ENCODE measurements at places on chromosomes 11 and 22. TPM values are rescaled to one million over a fixed set of nuclear protein-coding genes. Genes with fewer than 3 reads are reported as not detected.

GRCh38 chr11:104254347-104254746 lies 90.4 kb upstream of the PDGFD start:
- peak; percentile 3 for DNase-seq

GRCh38 chr11:46719048-46719542 lies at the start of gene F2:
TSS of gene F2 (plus strand) at chr11:46719213. CDS start at chr11:46719236, 23 bp downstream.
- no peak for DNase-seq

DNA sequence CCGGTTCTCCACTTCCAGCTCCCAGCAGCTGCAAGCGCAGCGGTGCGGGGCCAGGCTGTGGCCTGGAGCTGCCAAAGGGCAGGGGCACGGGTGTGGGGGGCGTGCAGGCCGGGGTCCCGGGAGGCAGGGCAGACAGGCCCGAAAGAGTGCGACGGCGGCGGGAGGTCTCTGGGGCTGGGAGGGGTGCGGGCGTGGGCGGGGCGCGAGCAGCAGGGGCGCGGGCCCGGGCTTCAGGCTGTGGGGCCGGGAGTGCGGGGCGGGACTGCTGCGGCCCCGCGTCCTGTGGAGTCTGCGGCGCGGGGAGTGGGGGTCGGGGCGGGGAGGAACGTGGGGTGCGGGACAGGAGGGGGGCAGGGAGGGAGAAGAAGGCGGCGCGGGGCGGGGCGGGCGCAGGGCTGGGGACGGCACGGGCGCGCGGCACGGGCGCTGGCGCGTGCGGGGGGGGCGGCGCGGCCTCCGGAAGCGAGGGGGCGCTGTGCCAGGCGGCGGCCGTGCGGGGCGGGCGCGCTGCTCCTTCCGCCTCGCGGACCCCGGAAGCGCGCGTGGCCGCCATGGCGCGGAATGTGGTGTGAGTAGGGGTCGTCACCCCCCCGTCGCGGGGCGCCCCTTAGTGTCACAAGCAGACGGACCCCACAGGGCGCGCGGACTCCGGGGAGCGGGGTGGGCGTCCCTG lies at the start of gene MRPL23:
MRPL23 (plus strand) TSS at position 521 of the 673 bp plus-strand sequence; CDS start at position 552, 31 bp downstream.
- DNase-seq, result no peak

The RASL10A gene
- total RNA-seq, result not detected

The TST gene
- total RNA-seq, result 29.6 TPM

DNA sequence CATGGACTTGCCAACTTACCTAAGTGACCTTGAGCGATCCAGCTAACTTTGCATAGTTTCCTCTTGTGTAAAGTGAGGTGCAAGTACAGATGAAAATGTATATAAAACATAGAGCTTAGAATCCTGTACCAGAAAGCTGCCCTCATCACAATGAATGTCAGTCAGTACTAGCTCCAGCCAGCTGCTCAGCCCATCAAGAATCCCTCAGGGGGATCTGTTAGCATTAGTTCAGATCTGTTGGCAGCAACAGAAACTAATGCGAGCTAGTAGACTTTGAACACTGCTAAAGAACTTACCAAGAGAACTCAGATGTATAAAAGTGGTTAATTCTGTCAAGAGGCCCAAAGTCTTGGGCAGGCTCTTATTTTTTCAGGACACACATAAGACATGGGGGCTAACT lies 6.3 kb upstream of the C11orf91 start:
- no peak for DNase-seq

The UBQLNL gene
- not detected for total RNA-seq

- peak; percentile 20 for DNase-seq
Measured at GRCh38 chr11:19244621-19245020, 3.9 kb upstream of the E2F8 start.

GRCh38 chr11:1226986-1227550 lies 4.2 kb downstream of the MUC5B start:
- DNase-seq, result peak; percentile 12

DNA sequence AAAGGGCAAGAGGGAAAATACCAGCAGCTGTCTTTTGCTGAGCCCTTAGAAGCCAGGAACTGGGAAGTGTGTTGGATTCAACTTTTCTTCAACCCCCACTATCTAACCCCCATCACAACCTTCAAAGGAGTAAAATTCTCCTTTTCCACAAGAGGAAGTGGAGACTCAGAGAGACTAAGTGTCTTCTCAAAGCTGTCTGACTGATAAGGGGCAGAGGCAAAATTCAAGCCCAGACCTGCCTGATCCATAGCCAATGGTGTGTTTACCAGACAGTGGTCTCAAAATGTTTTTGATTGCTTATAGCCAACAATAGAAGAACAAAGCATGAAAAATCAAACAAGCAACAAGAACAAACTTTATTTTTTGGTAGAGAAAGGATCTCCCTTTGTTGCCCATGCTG lies 707.0 kb downstream of the NTM start:
- DNase-seq, result no peak

- peak; percentile 46 for DNase-seq
Measured at GRCh38 chr11:5004424-5005274, 10.0 kb downstream of the OR51L1 start.

The MAPK12 gene
- 58.0 TPM for total RNA-seq

The OR8K3 gene
- total RNA-seq, result not detected

DNA sequence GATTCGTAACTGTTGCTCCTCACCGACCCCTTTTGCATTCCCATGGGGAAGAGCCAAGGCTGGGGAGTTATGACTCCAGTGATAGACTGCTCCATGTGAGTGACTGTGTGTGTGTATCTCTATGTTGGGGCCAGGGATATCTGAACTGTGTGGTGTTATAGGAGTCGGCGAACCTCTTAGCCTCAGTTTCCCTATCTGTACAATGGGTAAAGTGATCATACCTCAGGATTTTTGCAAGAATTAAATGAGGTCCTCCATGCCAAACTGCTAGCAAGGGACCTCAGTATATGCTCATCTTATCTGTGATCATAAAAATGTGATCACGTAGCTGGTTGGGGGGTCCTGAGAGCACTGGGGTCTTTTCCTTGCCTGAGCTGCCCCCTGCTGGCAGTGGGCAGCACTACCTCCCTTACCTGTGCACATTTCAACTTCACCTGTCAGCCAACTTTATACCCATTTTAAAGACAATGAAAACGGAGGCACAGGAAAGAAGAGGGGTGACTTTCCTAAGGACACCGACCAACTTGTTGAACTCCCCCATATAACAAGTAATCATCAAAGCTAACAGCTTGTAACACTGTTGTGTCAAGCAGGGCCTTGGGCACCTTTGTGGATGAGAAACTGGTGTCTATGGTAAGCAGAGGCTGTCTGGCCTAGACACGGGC lies 1.4 kb upstream of the DPP3 start:
- DNase-seq, result no peak

- no peak for DNase-seq
Measured at GRCh38 chr22:47940211-47940610, 1177.8 kb downstream of the TBC1D22A start.

DNA sequence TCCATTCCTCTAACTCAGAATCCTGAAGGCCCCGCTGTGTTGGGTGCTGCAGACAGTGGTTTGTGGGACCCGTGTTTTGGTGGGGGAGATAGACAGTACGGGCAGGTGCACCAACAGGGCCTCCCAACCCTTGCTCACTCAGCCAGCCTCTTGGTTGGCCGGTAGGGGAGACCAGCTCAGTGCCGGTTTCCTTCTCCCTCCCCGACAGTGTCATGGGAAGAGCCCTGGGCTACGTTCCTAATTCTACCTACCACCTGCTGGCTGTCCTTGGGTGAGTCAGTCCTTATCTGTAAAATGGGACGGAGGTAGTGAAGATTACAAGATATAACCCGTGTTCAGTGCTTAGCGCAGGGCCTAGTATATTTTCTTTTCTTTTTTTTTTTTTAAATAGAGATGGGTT lies 5.9 kb downstream of the TMEM134 start:
- no peak for DNase-seq

The MMP27 gene
- total RNA-seq, result not detected

The KRTAP5-10 gene
- total RNA-seq, result not detected

DNA sequence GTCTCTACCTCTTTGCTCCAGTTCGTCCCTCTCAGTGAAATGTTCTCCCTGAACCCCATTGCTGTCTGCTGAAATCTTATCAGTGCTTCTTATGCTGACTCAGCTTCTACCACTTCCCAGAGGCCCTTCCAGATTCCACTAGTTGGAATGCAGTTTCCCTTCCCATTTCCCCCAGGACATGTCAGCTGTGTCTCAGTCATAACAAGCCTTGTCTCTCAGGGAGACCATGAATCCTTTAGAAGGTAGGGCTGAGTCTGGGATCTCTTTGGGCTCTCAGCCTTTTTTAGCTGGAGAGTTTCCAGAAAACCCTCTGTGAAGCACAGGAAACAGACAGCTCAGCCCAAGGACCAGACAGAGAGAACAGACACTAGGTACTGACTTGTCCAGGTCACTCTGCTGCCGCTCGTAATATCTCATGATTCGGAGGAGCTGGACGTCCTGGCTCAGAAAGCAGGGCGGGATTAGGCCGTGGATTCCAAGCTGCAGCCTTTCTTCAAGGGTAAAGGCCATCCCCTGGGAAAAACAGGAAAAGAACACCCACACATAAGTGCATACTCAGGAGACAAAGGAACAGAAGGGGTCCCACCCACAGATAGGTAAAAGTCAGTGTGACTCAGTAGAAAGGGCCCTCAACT lies 113.0 kb downstream of the ME3 start:
- peak; percentile 49 for DNase-seq

GRCh38 chr11:132158091-132158490 lies 787.7 kb downstream of the NTM start:
- DNase-seq, result peak; percentile 30

GRCh38 chr11:128180441-128181087 lies 406.8 kb downstream of the ETS1 start:
- DNase-seq, result peak; percentile 87

The TIGD3 gene
- 2.2 TPM for total RNA-seq

GRCh38 chr11:69601011-69601975 lies 39.7 kb upstream of the CCND1 start:
- DNase-seq, result no peak

The CAVIN3 gene
- 168 TPM for total RNA-seq

GRCh38 chr22:27654546-27655445 lies 146.8 kb downstream of the MN1 start:
- no peak for DNase-seq

The SLC39A13 gene
- total RNA-seq, result 34.0 TPM

DNA sequence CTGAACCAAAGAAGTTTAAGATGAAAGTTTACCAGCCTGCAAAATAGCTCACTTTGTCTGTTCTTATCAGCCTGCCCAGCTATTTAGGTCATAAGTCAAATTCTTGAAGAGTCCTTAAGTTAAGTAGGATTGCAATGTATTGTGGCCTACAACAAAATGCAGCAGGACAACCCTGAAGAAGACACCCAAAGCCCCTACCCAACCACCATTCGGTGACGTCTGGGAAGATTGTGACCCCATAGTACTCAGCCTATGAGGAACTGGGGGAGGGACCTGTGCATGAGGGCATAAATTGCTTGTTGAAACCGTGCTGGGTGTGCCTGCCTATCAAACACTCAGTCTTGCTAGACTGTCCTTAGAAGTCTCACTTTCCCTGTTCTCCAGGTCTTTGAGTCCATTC lies 50.5 kb upstream of the FDX1 start:
- DNase-seq, result no peak

- DNase-seq, result peak; percentile 10
Measured at GRCh38 chr22:50576070-50576469, 2.2 kb downstream of the CPT1B start.

DNA sequence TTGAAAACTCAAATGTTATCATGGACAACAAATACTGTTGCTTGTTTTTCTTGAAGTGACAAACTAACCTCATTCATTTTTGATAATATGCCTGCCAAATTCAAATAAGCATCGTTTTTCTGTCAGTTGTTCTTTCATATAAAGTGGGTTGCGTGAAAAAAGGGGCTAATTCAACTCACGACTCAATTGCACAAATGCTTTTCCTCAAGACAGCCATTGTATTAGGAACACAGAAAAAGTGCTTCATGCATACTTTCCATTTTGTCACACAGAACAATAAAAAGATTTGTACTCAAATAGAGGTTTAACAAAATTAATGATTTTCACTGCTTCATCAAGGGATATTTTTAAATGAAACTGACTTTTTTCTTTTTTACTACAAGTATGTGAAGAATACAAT lies 94.6 kb upstream of the ALKBH3 start:
- DNase-seq, result no peak

The PUS3 gene
- 10.6 TPM for total RNA-seq

DNA sequence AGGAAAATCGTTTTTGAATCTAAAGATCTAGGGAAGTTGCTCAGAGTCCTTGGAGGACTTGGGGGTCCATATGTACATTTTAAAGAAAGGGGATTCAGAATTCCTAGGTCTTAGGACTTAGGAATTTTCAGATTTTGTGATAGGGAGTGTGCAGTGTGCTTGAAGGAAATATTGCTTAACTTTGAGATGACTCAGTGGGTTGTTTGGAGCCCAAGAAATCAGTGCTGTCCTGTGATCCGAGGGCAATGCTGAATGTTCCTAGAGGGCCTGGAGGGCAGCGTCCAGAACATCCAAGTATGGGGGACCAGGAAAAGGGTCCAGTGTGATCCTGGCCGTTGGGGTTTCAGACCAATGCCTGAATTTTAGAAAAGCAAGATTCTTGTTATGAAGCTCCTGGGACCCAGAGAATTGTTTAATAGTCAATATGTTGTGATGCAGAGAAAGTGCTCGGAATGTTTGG lies 3.1 kb upstream of the IGF2 start:
- no peak for DNase-seq

The SPI1 gene
- total RNA-seq, result not detected

- no peak for DNase-seq
Measured at GRCh38 chr22:27207266-27207665, 549.9 kb downstream of the MIAT start.

The SLC22A9 gene
- not detected for total RNA-seq

DNA sequence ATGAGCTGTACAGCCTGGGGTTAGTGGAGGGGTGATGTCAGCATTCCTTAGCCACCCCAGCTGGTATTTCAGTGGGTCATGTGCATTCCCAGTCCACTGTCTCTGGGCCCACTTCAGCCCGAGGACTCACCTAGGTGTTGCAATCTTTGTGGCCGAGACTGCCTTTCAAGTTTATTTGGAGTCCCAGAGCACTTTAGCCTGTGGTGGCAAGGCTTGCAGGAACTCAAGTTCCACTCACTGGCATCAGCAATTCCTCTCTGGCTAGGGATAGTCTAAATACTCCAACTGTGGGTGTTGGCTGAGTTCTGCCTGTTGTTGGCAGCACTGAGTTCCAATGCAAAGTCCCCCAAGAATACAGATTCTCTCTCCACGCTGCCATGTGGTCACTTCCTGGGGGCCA lies 191.6 kb upstream of the PGR start:
- DNase-seq, result no peak

DNA sequence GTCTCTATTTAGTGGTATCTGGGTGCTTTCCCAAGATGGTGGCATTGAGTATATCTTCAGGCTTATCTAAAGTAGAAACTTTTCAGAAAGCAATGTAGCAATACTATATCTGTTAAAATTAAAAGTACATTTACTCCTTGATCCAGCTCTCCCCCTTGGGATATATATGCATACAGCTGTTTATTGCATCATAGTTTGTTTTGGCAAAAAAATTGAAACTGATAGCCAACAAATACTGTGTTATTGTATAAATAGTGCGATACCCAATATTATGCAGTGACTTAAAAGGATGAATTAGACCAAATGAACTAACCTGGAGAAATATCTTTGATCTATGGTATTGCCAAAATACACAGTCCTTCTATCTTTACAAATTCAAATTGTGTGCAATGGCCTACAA lies 8.4 kb upstream of the OR10A3 start:
- no peak for DNase-seq

- peak; percentile 65 for DNase-seq
Measured at GRCh38 chr11:13261591-13262061, 16.0 kb upstream of the BMAL1 start.

The CRYBB3 gene
- not detected for total RNA-seq

The RIMBP3C gene
- total RNA-seq, result 0.49 TPM

The CARD16 gene
- total RNA-seq, result 0.30 TPM

- no peak for DNase-seq
Measured at GRCh38 chr11:952406-953385, 27.0 kb downstream of the AP2A2 start.
